ENCODE measurements at places on chromosomes 2 and 18.

DNA sequence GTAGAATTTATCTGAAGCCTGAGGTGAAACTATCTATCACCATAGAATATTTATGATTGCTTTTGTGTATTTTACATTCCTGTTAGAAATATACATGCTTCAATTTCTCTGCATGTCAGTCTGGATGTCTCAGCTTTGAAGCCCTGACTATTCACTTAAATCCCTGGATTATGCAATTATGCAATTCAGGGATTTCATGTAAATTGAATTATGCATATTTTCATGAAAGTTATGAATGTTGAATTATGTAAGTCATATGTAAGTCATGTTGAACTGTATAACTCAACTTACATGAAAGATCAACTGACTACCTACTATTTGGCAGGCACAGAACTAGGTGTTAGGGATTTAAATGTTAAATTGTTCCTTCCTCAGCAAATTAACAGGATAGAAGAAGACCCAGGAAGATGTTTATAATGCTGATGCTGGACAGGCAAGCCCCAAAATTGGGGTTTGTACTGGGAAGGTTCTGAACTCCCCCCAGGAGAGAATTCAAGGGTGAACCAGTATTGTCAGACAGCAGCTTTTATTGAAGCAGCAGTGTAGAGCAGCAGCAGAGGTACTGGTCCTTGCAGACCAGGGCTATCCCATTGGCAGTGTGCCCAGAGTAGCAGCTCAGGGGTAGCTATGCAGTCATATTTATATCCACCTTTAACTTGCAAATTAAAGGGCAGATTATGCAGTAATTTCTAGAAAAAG lies 236.5 kb downstream of the ZNF804A start:
- no peak for DNase-seq

- DNase-seq, result no peak
These were observed 6.3 kb downstream of the SPIRE1 start for GRCh38 chr18:12651651-12652050.

DNA sequence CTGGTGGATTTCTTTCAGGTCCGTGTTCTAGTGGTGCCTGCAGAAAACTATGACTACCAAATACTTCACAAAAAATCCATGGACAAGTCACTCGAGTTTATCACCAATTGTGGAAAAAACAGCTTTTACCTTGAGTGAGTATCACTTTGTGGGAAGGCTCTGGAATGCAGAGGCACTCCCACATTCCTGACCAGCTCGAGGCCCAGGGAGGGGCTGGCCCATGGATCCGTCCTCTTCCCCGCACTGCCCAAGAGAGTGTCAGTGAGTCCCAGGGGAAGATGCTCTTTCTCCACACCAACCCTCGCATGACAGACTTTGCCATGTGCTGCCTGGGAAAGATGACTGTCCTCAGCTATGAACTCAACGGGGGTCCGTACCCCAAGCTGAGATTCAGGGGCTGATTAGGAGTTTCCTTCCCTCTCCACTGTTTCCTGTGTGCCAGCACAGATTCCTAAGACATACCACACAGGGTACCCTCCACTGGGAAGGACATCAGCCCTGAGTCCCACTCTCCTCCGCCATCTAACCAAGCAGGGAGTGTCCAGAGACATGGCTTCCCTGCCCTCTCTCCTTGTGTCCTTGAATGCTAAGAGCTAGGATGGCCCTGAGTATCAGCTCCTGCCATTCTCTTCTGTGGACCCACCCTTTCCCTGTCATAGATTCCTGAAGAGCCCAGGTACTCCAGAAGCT lies 155.9 kb downstream of the LAMA3 start:
- DNase-seq, result no peak

- DNase-seq, result no peak
These were observed 32.9 kb upstream of the INHBB start for GRCh38 chr2:120312860-120313694.

GRCh38 chr18:30889519-30890301 lies 152.8 kb downstream of the DSC3 start:
- no peak for DNase-seq

GRCh38 chr2:240309214-240309613 lies 126.2 kb upstream of the GPC1 start:
- no peak for DNase-seq

DNA sequence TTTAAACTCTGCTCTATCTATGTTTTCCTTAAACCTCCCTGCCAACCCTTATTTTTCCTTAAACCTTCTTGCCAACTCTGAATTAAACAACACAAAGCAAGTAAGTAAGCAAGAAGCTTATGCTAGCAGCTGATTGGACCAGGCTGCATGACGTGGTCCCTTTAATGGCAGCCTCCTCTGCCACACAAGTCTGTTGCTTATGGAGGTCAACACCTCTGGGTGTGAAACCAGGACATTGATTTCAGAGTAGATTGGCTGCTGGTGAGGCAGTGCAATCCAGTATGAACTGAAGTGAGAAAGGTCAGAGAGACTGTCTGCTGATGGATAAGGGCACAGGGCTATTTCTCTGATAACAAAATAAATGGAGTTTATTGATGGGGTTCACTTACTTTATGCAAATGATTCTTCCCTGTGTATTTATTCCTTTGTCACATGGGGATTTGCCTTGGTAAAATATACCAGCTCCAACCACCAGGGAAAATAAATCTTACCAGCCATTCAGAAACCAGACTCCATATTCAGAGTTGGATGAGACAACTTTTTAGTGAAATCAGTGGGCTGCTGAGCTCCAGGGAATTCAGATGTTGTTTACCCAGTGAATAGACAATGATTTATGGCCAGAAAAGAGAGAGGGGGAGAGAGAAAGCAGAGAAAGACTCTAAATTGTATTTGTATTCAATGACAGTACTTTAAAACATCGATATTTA lies 112.2 kb upstream of the NCKAP5 start:
- DNase-seq, result no peak

GRCh38 chr2:182372661-182373060 lies 54.2 kb downstream of the PDE1A start:
- DNase-seq, result no peak

GRCh38 chr2:71658771-71659170 lies 205.4 kb downstream of the DYSF start:
- no peak for DNase-seq

GRCh38 chr2:217793566-217794132 lies 209.1 kb downstream of the TNS1 start:
- no peak for DNase-seq

DNA sequence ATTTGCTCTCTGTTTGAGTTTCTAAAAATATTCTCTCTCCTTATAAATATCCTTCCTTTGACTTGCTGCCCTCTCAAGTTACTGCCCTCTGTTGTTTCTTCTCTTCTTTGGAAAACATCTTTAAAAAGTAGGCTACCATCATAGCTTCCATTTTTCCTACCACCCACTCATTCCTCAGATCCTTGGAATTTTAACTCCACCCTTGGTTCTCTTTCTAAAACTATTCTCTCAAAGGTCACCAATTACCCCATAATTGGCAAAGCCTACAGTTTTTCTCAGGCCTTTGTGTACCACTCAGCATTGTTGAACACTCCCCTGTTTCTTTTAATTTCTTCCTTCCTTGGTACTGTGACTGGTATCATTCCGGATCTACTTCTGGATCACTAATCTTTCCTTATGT lies 43.0 kb upstream of the ITGAV start:
- DNase-seq, result no peak

GRCh38 chr18:61896757-61897156 lies 4.0 kb upstream of the RNF152 start:
- no peak for DNase-seq

DNA sequence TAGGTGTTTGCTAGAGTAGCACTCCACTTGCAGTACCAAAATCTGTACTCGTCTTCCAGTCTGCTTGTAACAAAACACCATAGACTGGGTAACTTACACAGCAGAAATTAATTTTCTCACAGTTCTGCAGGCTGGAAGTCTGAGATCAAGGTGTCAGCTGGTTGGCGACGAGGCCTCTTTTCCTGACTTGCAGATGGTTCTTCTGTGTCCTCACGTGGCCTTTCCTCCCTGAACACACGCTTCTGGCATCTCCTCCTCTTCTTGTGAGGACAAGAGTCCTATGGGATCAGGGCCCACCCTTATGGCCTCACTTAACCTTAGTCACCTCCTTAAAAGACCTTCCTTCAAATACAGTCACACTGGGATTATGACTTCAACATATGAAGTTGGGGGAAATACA lies 493.5 kb upstream of the MYT1L start:
- DNase-seq, result no peak

DNA sequence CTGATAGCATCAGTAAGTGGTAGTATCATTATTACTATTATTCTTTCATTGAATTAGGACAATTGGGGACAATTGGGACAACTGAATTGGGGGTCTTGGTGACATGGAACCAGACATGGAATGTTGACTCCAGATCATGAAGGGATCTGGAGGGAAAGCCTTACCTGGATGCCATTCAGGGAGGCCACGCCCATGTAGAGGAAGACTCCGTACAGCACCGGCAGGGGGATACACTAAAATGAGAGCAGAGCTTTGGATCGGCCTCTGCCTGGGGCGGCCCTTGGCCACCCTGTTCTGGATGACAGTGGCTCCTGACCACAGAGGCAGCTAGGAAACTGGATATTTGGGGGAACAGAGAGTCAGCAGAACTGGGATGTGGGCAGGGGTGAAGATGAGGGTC lies 29.2 kb downstream of the MTHFD2 start:
- no peak for DNase-seq

DNA sequence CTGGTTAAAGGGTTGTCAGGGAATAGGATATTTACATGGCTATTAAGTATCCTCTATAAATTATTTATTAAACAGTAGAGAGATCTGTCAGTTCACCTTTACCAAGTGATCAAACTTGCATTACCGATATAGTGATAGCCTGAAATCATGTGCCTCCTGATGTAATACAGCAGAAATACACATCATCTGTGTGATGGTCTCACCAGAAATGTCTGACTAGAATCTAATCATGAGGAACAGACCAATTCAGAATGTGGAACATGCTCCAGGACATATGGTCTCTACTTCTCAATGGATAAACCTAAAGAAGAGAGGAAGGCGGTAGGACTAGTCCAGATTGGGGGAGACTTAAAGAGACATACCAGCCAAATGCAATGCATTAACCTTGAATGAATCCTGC lies 6.2 kb downstream of the VPS54 start:
- no peak for DNase-seq

GRCh38 chr2:60313470-60314172 lies 239.8 kb downstream of the BCL11A start:
- no peak for DNase-seq

- DNase-seq, result no peak
These were observed 71.0 kb upstream of the TMEFF2 start for GRCh38 chr2:192265751-192266150.
